ENCODE measurements at places on chromosomes 13 and 19. TPM values are rescaled to one million over a fixed set of nuclear protein-coding genes. Genes with fewer than 3 reads are reported as not detected.
A peak's percentile ranks its signal among the peaks of the same experiment; 100 is the strongest.

DNA sequence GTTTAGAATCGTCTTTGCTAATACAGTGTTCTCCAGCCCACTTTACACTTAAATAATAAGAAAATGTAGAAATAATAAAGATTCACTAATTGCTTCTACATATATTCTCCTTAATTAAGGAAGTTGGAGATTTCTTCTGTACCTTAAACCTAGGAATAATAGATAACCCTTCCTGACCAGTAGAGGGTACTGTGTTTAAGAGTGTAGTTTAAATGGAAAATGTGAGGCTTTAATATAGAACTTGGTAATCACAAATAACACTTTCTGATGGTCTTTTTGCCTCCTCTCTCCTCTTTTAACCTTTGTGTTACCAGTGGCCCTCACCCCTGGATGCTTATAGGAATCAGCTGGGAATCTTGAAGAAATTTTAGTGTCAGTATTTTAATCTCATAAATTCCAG, 20.7 kb downstream of the POMP start:
- H3K4me1 ChIP-seq: no peaks in the 10 kb centered on the region
- no peak overlapping the region for H3K4me3 ChIP-seq
- no peak for DNase-seq
- H3K36me3 ChIP-seq: peaks cover 15% of the 10 kb centered on the region
- no peak overlapping the region for H3K27ac ChIP-seq
- no peaks in the 10 kb centered on the region for H3K27me3 ChIP-seq

DNA sequence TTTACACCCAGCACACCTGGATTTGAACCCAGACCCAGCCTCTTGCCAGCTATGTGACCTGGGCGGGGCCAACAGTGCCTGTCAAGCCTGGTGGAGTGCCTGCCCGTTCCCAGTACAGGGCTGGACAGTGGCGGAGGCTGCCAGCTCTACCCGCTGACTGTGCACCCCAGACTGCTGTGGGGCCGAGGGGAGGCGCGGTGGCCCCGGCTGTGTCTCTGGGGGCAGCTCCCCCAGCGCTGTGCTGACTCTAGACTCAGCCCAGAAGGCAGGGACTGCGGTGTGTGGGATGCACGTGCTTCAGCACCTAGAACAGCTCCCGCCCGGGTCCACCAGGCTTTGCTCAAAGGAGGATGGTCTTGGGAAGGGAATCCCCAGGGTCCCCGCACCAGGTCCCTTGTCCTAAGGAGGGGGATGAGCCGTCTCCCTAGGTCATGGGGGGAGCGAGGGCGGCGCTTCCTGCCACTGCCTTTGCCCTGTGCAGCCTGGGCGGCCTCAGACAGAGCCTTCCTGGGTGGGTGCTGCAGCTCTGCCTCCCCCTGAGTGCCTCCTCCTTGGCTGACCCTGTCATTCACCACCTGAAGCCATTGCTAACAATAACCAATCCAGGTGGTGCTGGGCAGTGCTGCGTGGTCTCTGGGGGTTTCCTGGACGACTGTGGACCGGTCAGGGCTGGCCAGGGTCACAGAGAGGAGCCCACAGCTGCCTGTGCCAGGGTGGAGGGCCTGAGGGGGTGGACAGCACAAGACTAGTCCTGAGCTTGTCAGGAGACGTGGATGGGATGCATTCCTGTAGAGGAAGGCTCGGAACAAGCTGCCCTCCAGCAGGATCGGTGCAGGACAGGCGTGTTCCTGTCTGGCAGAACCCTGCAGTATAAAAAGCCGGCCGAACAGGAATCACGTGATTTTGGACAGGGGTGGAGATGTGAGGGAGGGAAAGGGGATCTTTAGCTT, 18.6 kb downstream of the TMEM255B start:
- DNase-seq: no peak
- H3K4me1 ChIP-seq: no peaks in the 10 kb centered on the region
- no peak overlapping the region for H3K27ac ChIP-seq
- peaks cover 22% of the 10 kb centered on the region for H3K27me3 ChIP-seq
- no peak overlapping the region for H3K4me3 ChIP-seq

The IGFL1 gene
- 0.56 TPM for total RNA-seq

GRCh38 chr19:55066107-55066709, 3.3 kb upstream of the RDH13 start:
- H3K4me3 ChIP-seq: no peak overlapping the region
- peaks cover 56% of the 10 kb centered on the region for H3K27me3 ChIP-seq
- H3K27ac ChIP-seq: peak overlapping the region; percentile 46
- DNase-seq: no peak
- H3K4me1 ChIP-seq: peaks cover 13% of the 10 kb centered on the region

The KLK14 gene
- total RNA-seq: 0.29 TPM

The MED16 gene
- total RNA-seq: 59.6 TPM

DNA sequence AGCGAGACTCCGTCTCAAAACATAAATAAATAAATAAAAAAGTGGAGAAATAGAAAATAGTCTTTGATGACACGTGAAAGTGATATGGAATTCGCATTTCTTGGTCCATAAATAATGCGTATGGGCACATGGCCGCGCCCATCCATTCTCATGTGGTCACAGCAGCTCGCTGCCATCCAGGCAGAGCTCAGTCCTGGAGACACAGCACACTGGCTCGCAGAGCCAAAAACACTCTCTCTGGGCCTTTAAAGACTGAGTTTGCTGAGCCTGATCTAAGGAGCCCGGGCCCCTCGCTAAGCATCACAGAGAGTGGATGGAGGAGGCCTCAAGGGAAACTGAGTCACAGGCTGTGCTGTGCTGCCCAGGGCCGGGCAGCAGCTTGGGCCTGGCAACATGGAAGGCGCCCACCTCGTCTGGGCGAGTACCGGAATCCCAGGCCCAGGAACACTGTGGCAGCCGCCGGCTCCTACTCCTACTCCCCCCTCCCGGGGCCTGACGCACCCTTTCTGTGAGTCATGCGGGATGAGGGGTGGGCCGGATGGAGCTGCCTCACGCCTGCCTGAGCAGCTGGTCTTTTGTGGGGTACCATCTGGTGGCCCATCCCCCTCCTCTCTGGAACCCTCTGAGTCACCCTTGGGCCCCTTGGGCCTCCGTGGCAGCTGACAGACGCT, 28.9 kb upstream of the CACTIN start:
- no peak overlapping the region for H3K27ac ChIP-seq
- H3K4me3 ChIP-seq: no peak overlapping the region
- H3K4me1 ChIP-seq: no peaks in the 10 kb centered on the region
- H3K36me3 ChIP-seq: peaks cover 3% of the 10 kb centered on the region
- no peaks in the 10 kb centered on the region for H3K27me3 ChIP-seq

DNA sequence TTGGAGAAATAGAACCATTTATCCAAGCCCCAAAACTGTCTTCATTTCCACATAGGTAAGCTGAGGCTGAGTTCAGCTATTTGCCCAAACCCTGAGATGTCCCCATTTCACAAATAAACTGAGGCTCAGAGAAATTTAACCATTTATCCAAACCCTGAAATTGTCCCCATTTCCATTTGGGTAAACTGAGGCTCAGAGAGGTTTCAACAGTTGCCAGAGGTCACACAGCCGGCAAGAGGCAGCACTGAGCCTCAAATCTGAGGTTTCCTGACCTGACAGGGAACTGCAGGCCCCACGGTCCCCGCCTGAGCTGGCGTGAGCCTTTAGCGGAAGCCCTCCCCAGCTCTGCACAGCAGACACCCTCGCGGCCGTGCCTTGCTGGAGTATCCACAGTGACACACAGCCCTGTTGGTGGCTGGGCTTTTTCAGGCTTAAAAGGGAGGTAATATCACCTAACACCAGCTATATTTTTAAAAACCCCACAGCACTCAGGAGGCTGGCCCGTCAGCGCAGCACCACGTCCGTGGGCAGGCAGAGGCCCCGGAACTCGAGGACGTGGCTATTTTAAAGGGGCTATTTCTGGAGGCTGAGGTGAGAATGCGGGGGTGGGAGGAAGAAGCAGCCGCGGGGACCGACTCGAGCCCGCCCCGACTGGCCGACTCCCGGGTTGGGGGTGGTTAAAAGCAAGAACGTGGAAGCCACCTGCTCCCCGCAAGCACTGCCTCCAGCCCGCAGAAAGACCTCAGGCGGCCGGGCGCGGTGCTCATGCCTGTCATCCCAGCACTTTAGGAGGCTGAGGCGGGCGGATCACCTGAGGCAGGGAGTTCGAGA, 18.5 kb downstream of the PTPRS start:
- no peaks in the 10 kb centered on the region for H3K27me3 ChIP-seq
- no peaks in the 10 kb centered on the region for H3K36me3 ChIP-seq
- no peak overlapping the region for H3K27ac ChIP-seq
- no peak for DNase-seq

The ODAD3 gene
- 2.2 TPM for total RNA-seq

The CD79A gene
- total RNA-seq: 0.52 TPM

The GARIN5B gene
- not detected for total RNA-seq

The ZNF98 gene
- not detected for total RNA-seq

DNA sequence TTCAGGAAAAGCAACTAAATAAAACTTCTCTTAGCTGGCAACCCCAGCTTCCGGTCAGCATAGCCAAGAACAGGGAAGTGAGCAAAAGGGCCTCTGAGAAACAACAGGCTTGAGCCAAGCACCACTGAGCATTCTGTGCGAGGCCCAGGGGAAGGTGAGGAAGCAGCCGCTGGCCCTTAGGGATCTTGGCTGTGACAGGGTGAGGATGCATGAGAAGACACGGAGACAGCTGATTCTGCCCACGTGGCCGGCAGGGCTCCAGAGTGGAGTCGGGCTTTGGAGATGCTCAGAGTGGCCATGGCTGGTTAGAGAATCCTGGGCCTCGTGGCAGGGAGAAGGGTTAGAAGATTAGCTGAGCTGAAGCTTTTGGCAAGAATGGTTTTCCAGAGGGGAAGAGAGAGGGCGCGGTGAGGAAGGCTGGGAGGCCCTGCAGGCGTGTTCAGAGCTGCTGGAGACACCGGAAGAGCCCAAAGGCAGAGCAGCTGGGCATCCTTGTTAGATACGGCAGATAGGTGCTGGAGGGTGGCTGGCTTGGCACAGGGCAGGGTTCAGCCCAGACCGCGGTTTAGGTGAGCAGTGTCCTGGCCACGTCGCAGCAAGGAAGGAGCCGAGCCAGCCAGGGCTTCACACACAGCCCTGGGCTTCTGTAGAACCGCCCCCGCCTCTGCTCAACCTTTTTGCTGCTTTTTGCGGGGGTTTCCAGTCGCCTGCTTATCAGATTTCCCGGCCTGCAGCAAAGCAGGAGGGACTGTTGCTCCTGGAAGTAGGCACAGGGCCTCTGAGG, 17.3 kb downstream of the UPF1 start:
- no peaks in the 10 kb centered on the region for H3K27me3 ChIP-seq
- peak overlapping the region; percentile 65 for H3K4me3 ChIP-seq
- peaks cover 55% of the 10 kb centered on the region for H3K4me1 ChIP-seq
- H3K36me3 ChIP-seq: peaks cover 7% of the 10 kb centered on the region
- no peak for DNase-seq
- peak overlapping the region; percentile 71 for H3K27ac ChIP-seq

GRCh38 chr19:35539314-35539713, 6.1 kb downstream of the GAPDHS start:
- DNase-seq: no peak
- peaks cover 9% of the 10 kb centered on the region for H3K4me1 ChIP-seq
- no peaks in the 10 kb centered on the region for H3K27me3 ChIP-seq
- no peak overlapping the region for H3K4me3 ChIP-seq
- no peak overlapping the region for H3K27ac ChIP-seq

DNA sequence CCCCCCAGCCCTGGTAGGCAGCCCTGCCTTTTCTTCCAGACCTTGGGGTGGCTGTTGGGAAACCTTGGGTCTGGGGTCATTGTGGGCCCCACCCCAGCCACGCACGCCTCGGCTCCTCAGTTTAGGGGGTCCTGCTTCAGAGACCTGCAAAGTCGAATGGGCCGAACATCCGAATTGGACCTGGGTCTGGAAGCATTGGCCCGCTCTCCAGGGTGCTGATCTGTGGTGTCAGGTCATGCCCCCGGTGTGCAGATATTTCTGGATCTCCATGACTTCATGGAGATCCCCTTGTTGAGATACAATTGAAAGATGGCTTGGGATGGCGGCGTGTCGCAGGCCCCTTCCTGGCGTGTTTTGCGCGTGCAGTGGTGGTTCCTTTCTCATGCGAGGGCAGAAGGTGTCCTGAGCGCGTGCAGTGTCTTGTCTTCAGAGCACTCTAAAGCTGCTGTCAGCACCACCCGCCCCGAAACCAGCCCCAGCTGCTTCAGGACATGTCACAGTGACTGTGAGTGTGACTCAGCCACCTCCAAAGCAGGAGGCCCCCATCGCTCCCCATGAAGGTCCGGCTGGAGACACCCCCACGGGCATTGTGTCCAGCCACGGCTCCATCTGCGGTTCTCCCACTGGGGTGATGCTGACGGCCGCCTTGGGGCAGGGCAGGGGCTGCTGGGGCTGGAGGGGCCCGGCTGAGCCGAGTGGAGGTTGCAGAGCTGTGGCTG, 112.7 kb downstream of the KDM4B start:
- no peak for DNase-seq
- H3K4me3 ChIP-seq: no peak overlapping the region
- H3K36me3 ChIP-seq: peaks cover 15% of the 10 kb centered on the region
- no peak overlapping the region for H3K27ac ChIP-seq

DNA sequence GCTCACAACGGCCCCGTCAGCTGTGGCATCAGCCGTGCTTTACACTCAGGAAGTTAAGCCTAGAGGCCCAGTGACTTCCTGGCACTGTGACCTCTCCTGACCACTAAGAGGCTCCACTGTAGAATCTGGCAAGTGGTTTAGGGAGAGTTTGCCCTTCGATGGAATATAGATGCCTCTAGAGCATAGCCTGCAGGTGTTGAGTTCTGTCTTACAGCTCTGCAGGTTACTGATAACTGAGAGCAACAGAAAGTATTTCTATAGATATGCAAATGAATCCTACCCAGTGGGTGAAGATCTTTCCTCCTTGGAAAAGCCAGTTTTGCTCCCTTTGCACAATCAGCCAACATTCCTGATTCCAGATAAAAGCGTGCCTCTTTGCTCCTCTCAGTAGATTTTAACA, 35.8 kb downstream of the ATP12A start:
- DNase-seq: no peak
- no peaks in the 10 kb centered on the region for H3K36me3 ChIP-seq
- H3K27ac ChIP-seq: no peak overlapping the region

GRCh38 chr13:34086281-34086680, 268.3 kb downstream of the RFC3 start:
- H3K27me3 ChIP-seq: no peaks in the 10 kb centered on the region
- H3K4me3 ChIP-seq: no peak overlapping the region
- H3K4me1 ChIP-seq: no peaks in the 10 kb centered on the region
- no peak overlapping the region for H3K27ac ChIP-seq
- H3K36me3 ChIP-seq: no peaks in the 10 kb centered on the region
- DNase-seq: no peak

The ZNF835 gene
- total RNA-seq: 0.12 TPM
